ENCODE measurements at places on chromosomes 2 and 18.

GRCh38 chr18:39846265-39846664 is 2108.8 kb upstream of the PIK3C3 start:
- DNase-seq, result no peak

GRCh38 chr2:174059884-174060244 is 94.7 kb upstream of the SP3 start:
- no peak for DNase-seq

GRCh38 chr2:8103085-8103708 is 578.7 kb upstream of the ID2 start:
- no peak for DNase-seq

- no peak for DNase-seq
Observed at GRCh38 chr2:166188084-166188483, 60.3 kb upstream of the SCN1A start.

DNA sequence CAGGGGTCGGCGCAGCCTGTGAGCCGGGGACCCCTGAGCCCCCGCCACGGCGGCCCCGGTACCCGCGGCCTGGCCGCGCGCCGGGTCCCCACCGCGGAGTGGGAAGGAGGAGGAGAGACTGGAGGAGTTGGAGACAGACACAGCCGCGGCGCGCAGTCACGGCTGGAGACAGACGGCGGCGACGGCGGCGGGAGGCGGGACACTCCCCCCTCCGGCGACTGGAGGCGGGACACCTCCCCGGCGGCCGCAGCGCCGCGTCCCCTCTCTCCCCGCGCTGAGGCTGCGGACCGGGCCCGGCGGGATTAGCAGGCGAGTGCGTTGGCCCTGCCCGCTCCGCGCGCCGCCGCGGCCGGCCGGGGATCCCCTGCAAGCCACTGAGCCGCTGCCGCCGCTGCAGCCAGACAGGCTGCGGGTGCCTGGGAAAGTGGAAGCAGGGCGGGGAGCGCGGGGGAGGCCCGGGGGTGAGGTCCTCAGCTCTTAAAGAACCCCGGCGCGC is 1.0 kb upstream of the LDLRAD4 start:
- DNase-seq, result no peak

- DNase-seq, result no peak
Observed at GRCh38 chr2:192029089-192029488, 165.6 kb downstream of the TMEFF2 start.

GRCh38 chr2:42999391-42999841 is 207.0 kb upstream of the HAAO start:
- no peak for DNase-seq

- no peak for DNase-seq
Observed at GRCh38 chr18:54261894-54262293, 7.4 kb upstream of the POLI start.

- no peak for DNase-seq
Observed at GRCh38 chr2:100748673-100749072, 71.3 kb upstream of the NPAS2 start.

DNA sequence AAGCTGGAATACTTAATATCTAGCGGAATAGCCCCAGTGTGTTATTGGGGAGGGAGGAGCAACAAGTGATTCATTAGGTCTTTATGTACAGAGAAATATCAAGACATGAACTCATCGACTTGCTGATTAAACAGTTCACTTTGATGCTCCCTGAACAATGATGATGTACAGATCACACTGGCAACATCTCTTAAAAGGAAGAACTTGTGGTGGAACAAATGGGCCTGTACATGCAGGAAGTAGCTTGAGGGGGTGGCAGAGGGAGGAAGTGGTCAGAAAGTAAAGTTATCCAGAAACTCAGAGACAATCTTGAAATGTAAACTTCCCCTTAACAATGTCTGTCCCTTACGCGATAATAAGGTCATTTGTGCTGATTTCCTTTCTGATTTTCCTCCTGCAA is 90.5 kb downstream of the NXPH2 start:
- no peak for DNase-seq

- no peak for DNase-seq
Observed at GRCh38 chr2:37742286-37742685, 70.8 kb upstream of the CDC42EP3 start.

- DNase-seq, result no peak
Observed at GRCh38 chr2:235768606-235769005, 274.8 kb downstream of the AGAP1 start.

- no peak for DNase-seq
Observed at GRCh38 chr2:88857951-88858411, 166.5 kb downstream of the RPIA start.

DNA sequence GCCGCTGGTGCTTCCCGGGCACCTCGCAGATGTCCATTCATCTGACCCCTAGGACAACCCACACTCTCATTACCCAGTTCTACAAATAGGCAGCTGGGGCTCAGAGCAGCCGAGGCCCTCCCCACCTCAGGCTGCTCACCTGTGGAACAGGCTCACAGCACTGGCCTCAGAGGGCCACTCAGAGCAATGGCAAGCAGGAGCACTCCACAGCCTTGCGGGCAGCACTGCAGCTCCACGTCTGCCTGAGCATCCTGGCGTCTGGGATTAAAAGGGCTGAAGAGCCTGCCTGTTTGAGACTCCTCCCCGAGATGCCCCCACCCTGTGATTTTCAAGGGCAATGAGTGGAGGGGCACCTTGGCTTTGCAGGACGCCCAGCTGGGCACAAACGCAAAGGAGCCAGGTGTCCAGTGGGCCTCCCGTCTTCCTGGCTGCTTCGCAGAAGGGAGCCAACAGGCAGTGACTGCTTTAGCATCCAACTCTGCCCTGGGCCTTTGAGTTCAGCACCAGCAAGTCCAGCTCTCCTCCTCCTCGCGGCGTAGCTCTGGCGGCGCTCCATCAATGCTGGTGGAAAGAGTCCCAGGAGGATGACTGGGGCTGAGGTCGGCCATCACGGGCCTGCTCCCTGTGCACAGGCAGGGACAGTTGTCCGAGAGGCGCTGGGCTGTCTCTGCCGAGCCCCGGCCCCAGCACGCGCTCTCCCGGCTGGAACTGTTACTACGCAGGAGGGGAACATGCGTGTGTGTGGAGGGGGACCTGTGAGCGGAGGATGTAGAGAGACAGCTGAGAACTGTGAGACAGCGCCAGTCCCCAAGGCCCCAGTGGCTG is 297.2 kb downstream of the NDUFA10 start:
- DNase-seq, result no peak

DNA sequence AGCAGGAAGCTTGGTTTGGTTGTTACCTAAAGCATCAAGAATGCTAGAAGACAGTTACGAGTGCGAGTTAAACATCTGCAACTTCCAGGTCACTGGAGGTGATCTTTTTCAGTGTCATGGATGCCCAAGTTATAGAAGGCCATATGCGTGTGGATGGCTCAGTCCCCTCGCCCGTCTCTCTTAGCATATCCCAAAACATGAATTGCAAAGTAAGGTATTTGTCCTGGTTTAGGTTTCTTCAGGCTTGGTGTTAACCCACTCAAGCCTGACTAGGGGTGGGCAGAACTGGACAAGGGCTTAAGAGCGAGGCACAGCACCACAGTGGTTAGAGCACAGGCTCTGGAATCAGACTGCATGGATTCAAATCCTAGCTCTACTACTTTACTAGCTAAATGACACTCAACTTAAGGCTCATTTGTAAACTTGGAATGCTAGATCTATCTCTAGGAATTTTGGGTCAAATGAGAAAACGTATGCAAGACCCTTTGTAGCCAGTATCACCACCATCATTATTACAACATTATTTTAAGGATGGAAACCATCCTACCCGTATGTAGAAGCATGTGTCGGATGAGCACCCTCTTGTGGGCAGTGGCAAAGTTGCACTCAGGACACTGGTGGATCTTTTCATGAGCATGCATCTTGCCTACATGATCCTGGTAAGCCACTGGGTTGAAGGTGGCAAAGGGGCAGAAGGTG is 11.2 kb downstream of the ZNF142 start:
- peak; percentile 56 for DNase-seq
